ENCODE measurements at places on chromosomes 2 and 18. TPM values are rescaled to one million over a fixed set of nuclear protein-coding genes. Genes with fewer than 3 reads are reported as not detected.

CDH2 gene
- total RNA-seq: 216 TPM

UCN gene
- 0.92 TPM for total RNA-seq

PNPT1 gene
- 33.7 TPM for total RNA-seq

GMPPA gene
- total RNA-seq: 13.4 TPM

SLC35F5 gene
- total RNA-seq: 131 TPM

GKN1 gene
- total RNA-seq: not detected

SOX11 gene
- 246 TPM for total RNA-seq

DNAJC5G gene
- 0.23 TPM for total RNA-seq

FRZB gene
- total RNA-seq: 5.5 TPM

CYTIP gene
- 0.92 TPM for total RNA-seq

WNT10A gene
- 0.46 TPM for total RNA-seq

MTCL1 gene
- total RNA-seq: 18.5 TPM

ABHD1 gene
- total RNA-seq: 0.46 TPM

RPL31 gene
- total RNA-seq: 1,134 TPM

GALR1 gene
- 7.8 TPM for total RNA-seq

POLE4 gene
- total RNA-seq: 17.8 TPM

FTCDNL1 gene
- total RNA-seq: 4.8 TPM

CDK15 gene
- total RNA-seq: 0.92 TPM

KCMF1 gene
- 42.0 TPM for total RNA-seq

FAM117B gene
- total RNA-seq: 34.1 TPM

VSNL1 gene
- 128 TPM for total RNA-seq

CRYGD gene
- 3.7 TPM for total RNA-seq

COL6A3 gene
- 14.1 TPM for total RNA-seq

CCBE1 gene
- 5.3 TPM for total RNA-seq

EVA1A gene
- total RNA-seq: not detected

ZNF804A gene
- total RNA-seq: 16.8 TPM

DNMT3A gene
- total RNA-seq: 90.4 TPM

SOCS6 gene
- total RNA-seq: 48.2 TPM

GTF2A1L gene
- 0.69 TPM for total RNA-seq

SATB2 gene
- 20.8 TPM for total RNA-seq

FBXO15 gene
- 7.2 TPM for total RNA-seq

DCDC2C gene
- total RNA-seq: 0.69 TPM

EFR3B gene
- 72.9 TPM for total RNA-seq

RUFY4 gene
- total RNA-seq: 0.23 TPM

UNC80 gene
- 26.5 TPM for total RNA-seq

ELOA2 gene
- total RNA-seq: not detected

LDAH gene
- 19.4 TPM for total RNA-seq

ROCK1 gene
- total RNA-seq: 36.2 TPM

TNFRSF11A gene
- 0.46 TPM for total RNA-seq

SIX3 gene
- 7.4 TPM for total RNA-seq

PFN4 gene
- total RNA-seq: 0.92 TPM

RNF149 gene
- 43.6 TPM for total RNA-seq

ACMSD gene
- total RNA-seq: not detected

SCN1A gene
- 61.8 TPM for total RNA-seq

ADD2 gene
- 236 TPM for total RNA-seq

PIK3C3 gene
- total RNA-seq: 66.7 TPM

GCG gene
- total RNA-seq: not detected

EGR4 gene
- 0.23 TPM for total RNA-seq

AMER3 gene
- 33.7 TPM for total RNA-seq

DYNAP gene
- total RNA-seq: not detected

TTC31 gene
- 11.8 TPM for total RNA-seq

RBM45 gene
- 20.5 TPM for total RNA-seq

STPG4 gene
- not detected for total RNA-seq

BAZ2B gene
- total RNA-seq: 166 TPM

Measured in diencephalon (tissue), 1 donor.